ENCODE measurements at places on chromosomes 2 and 18. TPM values are rescaled to one million over a fixed set of nuclear protein-coding genes. Genes with fewer than 3 reads are reported as not detected.

PREB gene
- 112 TPM for total RNA-seq

TMEM17 gene
- total RNA-seq, result 0.22 TPM

FAM117B gene
- 11.0 TPM for total RNA-seq

FHOD3 gene
- not detected for total RNA-seq

ADGRF3 gene
- 0.40 TPM for total RNA-seq
